ENCODE measurements at places on chromosomes 2 and 18.

DNA sequence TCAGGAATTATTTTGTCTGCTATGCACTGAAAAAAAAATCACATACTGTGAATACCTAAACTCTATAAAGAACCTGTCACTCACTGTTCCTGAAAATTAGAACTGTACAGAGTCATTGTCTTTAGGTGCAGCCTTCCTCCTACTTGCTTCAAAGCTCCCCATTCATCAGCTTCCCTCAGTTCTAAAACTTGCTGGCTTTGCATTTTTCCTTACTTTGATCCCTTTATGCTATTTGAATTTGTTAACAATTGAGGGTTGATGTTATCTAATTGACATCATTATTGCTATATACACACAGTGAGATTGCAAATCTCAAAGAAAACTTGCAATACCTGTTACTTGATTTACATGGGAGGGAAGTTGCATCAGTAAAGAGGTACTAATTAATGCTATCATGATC lies 48.3 kb downstream of the PTH2R start:
- DNase-seq, result no peak

GRCh38 chr2:216555274-216555673 lies 56.6 kb downstream of the RPL37A start:
- peak; percentile 79 for DNase-seq

DNA sequence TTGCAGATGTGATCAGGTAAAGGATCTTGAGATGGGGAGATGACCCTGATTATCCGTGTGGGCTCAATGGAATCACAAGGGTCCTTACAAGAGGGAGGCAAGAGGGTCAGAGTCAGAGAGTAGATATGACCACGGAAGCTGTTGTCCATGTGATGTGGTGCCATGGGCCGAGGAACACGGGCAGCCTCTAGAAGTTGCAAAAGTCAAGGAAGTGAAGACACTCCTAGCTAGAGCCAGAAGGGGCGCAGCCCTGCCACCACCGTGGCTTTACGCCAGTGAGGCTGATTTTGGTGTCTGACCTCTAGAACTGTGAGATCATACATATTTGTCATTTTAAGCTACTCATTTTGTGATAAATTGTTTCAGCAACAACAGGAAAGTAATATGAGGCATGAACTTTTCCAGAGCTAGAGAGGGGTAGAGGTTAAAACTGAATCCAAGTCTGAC lies 114.4 kb downstream of the CAPN13 start:
- DNase-seq, result peak; percentile 18

- no peak for DNase-seq
Observed at GRCh38 chr2:15814946-15815345, 125.4 kb upstream of the MYCN start.

GRCh38 chr2:227376656-227377396 lies 2.3 kb downstream of the TM4SF20 start:
- peak; percentile 70 for DNase-seq

DNA sequence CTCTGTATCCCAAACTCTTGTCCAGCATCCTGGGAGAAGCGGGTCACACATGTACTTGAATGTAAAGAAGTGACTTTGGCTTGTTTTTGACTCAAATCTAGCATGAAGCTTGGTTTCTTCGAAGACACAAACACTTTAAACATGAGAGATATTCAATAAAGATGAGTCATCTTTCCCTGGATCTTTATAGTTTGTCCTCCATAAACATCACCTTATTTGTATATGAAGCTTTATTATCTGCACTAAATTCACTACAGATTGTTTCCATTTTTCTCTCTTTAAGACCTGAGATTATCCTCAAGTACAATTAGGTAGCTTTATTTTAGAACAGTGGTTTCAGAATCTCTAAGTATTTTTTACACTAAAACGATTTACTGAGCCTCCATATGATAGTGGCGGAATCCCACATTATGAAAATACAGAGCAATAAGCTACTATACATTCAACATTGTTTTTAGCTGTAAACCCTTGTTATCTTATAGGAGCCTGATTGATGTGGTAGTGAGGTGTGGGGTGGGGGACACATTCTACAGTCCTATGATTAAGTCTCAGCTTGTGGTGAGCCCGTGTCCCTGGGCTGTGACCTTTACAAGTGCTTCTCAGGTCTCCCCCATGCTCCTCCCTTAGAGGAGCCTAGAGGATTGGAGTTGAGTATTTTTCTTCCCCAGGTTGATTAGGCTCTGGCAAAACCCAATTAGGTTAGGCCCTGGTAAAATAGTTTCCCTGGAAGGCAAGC lies 79.6 kb upstream of the RAPGEF4 start:
- no peak for DNase-seq

DNA sequence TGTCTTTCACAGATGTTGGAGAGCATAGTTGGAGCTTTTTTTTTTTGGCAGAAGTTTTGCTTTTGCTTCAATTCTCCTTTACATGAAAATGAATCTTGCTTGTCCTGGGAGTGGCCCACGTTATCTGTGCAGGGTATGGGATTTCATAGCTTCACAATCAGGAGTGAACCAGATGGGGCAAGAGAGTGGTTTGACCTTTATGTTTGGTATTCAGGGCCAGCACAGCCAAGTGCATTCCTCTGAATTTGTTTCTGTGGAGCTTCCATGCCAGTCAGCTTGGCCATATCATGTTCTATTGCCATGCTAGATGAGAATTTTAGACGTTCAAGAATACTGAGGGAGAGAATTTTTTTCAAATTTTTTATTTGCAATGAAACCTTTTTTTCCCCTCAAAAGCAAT lies 116.6 kb downstream of the PRPF40A start:
- DNase-seq, result no peak

- no peak for DNase-seq
Observed at GRCh38 chr18:62500174-62500573, 22.7 kb upstream of the ZCCHC2 start.

DNA sequence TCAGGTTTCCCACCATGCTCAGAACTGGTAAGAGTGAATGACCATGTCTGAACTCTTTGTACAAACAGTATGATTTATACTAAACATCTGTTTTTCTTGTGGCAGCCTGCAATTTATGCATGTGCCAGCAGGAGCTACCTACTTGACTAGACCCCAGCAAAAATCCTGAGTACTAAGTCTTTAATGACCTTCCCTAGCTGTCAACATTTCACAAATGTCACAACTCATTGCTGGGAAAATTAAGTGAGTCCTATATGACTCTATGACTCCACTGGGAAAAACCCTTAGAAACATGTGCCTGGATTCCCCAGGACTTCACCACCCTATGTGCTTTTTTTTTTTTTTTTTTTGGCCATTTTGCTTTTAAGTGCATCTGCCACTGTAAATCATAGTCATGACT lies 1225.8 kb downstream of the SUCLG1 start:
- DNase-seq, result peak; percentile 1

DNA sequence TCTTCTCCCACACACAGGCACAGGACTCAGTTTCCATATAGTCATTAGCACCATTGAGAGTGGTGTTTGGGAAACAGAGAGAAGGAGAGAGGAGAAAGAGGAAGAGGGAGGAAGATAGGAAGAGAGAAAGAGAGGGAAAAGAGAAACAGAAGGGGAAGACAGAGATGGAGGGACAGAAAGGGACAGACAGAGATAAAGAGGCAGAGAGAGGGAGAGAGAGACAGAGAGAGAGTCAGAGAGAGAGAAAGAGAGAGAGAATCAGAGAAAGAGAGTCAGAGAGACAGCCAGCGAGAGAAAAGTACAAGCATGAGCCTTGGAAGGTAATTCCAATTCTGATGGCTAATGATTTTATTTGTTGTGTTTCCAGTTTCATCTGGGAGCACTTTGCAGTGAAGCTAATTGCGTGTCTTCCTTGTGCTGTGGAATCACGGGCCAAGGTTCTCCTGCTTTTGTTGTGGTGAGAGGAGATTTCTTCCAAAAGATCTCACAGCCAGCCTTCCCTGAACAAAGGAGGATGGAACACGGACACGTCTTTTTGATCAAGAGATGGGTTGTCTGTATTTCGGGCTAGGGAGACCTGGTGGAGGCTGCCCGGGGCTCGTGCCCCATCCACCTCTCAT lies 153.6 kb upstream of the TWIST2 start:
- no peak for DNase-seq

GRCh38 chr18:44786688-44787087 lies 106.0 kb downstream of the SETBP1 start:
- DNase-seq, result no peak

- DNase-seq, result no peak
Observed at GRCh38 chr2:128449226-128450061, 130.8 kb upstream of the HS6ST1 start.

- DNase-seq, result no peak
Observed at GRCh38 chr2:172790404-172790803, 54.8 kb downstream of the RAPGEF4 start.

- DNase-seq, result no peak
Observed at GRCh38 chr2:109195193-109196045, 66.4 kb downstream of the SH3RF3 start.

DNA sequence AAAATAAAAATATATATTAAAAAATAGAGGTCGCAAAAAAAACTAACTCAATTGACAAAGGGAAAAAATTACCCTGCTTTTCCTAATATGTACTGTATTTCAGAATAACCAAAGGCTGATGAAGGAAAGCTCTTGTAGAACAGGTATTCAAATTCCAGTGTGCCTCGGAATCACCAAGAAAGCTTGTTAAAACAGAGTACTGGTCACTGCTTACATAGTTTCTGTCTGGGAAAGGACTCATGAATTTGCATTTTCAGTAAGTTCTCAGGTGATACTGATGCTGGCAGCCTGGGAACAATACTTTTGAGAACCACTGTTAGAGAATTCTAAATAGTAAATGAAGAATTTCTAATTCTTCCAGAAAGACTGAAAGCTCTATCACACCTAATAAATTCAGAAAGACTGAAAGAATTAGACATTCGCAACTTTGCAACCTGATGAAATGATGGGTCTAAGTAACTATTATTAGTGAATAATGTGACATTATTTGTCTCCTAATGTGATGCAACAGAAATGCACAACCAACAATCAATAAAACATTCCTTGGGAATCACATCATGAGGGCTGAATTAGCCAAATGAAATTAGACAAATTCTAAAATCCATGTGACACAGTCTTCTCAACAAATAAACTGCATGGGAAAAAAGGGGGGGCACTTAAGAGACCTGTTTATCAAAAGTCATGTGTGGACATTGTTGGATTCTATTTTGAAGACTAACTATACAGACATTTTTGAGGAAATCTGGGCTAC lies 21.9 kb downstream of the RPRD1A start:
- DNase-seq, result no peak

- no peak for DNase-seq
Observed at GRCh38 chr2:239955087-239955988, 69.8 kb downstream of the NDUFA10 start.

DNA sequence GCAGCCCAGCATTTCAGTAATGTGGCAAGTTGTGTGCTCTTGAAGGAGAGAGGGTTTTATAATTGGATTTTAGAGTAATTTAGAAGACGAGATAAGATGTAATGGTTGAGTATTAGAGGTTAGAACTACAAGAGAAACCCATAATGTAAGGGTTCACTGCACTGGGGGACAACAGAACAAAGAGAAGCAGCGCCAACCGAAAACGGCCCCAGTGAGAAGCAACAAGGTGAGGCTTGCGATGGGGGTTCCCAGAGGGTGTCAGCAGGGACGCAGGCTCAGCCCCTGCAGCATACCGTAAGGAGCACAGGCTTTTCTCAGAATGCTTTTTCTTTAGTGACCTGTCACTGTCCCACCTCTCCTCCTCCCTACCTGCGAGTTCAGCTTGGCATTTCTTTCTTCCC lies 183.9 kb upstream of the ETAA1 start:
- no peak for DNase-seq

- DNase-seq, result no peak
Observed at GRCh38 chr2:125730921-125731320, 925.0 kb upstream of the GYPC start.

- no peak for DNase-seq
Observed at GRCh38 chr18:10027031-10027430, 113.2 kb downstream of the VAPA start.

DNA sequence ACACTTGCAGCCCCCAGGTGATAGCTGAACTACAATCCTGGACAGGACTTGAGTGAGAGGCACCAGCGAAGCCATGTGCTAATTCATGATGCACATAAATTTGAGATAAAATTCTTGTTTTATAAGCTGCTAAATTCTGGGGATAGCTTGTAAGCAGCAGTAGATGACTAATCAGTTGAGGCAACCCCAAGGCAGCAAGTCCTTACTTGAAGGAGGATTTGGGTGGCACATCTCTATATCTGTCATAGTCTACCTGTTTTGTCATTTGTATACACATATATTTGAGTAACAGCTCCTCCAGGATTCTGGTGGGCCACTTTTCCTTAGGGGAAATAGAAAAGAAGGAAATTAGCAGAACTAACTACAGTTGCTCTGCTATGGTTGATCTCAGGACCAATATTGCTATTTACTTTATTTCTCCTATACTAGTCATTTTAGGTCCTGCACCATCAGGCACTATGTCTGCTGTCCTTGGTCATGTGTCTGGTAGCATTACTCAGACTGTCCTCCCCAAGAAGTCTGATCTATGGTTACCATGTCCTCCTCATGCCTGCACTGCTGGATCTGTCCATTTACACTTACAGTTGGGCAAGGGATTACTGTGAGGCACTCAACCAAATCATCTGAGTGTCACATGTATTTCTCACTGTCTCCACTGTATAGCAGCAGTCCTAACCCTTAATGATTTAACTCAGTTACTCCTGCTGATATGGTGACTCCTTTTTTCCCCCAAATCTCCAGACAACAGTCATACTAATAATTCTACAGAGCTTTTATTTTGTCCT lies 436.0 kb upstream of the CWC22 start:
- DNase-seq, result no peak

- DNase-seq, result no peak
Observed at GRCh38 chr18:63293935-63294334, 25.6 kb downstream of the BCL2 start.

DNA sequence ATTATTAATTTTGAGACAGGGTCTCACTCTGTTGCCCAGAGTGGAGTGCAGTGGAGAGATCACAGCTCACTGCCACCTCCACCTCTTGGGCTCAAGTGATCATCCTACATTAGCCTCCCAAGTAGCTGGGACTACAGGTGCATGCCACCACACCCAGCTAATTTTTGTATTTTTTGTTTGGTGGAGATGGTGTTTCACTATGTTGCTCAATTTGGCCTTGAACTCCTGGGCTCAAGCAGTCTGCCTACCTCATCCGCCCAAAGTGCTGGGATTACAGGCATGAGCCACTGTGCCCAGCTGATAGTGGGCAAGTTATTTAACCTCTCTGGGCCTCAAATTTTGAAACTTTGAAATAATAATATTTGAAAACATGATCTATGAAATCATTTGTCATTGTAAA lies 26.5 kb downstream of the DCAF17 start:
- DNase-seq, result no peak

DNA sequence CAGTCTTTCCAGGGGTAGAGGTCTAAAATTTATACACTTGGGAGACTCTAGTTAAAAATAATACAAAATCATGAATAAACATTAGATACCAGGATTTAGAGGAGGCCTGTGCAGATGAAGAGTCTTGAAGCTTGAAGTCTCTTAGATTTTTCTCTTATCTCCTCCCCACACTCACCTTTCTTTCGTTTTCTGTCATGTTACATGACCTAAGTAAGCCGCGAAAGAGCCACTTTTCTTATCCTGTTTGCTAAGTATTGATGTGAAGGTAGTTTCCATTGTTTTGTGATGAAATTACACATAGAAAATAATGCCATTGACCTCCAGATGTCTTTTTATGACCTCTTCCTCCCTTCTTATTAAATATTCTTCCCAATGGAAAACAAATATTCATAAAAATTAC lies 367.8 kb downstream of the LRRTM1 start:
- no peak for DNase-seq

Data from GM23248 (cell line).